Stimulated activated CD8-positive, alpha-beta memory T cell treated with anti-CD3 and anti-CD28 coated beads, Interleukin-4, amount 100 ng/mL, for 24 hours (primary cell): ENCODE measurements at places on chromosomes 11 and 22.

GRCh38 chr22:20545681-20546521 lies 38.5 kb downstream of the MED15 start:
- DNase-seq, result no peak

GRCh38 chr22:29604076-29604360 lies 585 bp downstream of the NF2 start:
- no peak for DNase-seq

- no peak for DNase-seq
Measured at GRCh38 chr22:20444325-20444724, 6.7 kb upstream of the SCARF2 start.

DNA sequence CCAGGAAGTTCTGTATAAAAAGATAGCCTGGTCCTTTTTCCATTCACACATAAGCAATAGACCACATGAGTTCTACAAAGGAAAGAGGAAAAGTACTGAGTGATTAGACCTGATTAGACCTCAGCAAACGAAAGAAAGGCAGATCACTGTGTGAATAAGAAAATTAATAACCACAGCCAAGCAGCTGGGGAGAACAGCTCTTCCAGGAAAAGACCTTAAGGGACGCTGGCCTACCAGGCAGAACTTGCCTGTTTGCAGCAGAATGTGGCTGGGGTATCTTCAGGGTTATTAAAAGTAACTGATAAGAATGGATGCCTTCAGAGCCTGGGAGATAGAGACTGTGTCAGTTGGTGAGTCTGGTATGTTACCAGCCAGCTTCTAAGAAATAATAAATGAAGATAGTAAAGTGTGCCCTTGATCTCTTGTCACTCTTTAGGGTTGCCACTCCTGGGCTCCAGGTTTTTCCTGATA lies 172.9 kb downstream of the DBX1 start:
- DNase-seq, result no peak

DNA sequence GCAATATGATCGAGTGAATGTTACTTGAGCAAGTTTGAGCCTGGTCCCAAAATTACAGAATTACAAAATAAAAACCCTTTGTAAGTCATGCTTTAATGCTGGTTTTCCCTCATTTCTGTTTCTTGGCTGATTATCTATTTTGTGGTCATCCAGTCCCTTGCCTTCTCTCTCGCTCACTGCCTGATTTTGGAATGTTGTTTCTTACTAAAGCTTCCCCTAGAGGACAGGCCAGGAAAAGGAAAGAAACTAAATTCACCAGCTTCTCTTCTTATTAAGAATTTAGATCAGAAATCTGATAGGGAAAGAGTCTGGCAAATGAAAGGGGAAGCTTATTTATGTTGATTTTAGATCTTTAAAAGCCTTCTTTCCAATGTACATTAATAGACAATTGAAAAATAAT lies 16.6 kb upstream of the BDNF start:
- no peak for DNase-seq

- no peak for DNase-seq
Measured at GRCh38 chr22:46086577-46087335, 63.6 kb upstream of the PPARA start.

GRCh38 chr11:114261791-114262190 lies 34.4 kb upstream of the NNMT start:
- DNase-seq, result no peak

DNA sequence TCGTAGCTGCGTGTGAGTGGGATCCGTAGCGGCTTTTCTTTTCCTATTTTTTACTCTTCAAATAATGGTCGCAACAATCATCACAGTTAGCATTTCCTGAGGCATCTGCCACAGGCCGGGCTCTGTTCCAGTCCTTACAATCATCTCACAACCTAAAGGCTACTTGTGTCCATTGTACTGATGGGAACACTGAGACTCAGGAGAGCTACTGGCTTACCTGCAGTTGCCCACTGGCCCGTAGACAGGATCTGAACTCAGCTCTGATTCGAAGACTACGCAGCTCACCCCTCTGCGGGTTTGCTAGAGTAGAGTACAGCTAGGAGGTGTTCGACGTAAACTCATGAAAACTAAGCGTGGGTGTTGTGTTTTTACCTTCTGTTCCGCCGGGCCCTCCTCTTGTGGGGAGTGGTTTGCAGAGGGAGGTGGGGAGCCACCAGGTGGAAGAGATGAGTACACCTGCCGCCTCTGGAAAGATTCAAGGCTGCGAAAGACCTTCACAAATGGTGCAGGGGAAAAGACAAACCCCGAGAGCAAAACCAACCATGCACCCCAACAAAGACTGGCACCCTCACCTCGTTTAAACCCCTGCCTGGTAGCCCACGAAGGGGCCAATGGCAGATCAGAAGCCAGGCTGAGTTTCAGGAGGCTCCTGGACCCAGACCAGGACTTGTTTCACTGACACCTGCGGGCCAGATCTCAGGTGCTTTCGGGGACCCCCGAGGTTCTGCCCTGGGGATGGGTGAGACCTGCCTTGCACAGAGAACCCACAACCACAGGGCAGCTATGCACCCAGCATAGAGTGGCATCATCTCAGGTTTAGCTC lies 18.3 kb upstream of the RFPL3 start:
- DNase-seq, result no peak

DNA sequence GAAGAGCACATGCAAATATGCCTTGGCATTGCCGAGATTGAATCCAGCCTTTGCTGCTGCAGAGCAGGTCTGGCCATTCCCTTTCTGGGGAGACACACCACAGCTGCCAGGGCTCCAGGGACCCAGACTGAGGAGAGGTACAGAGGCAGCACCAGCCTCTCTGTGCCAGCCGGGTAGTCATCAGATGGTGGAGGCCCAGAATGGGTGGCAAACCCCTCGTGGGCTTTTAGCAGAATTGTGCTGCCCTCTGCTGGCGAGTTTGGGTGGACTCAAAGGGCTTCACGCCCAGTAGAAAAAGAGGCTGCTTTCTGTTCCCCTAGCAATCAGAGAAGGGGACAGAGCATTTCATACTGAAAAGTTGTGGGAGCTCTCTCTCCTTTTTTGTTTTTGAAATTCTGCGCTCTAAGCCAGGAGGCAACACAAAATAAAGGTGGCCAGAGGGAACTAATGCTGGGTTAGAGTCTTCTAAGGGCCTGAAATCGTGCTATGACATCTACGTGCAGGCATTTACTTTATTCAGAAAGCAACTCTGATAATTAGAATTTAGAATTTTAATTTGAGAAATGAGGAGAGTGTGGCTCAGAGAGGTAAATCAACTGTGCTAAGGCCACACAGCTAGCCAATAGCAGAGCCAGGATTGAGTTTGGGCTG lies 158.8 kb upstream of the NAV2 start:
- DNase-seq, result peak; percentile 65

DNA sequence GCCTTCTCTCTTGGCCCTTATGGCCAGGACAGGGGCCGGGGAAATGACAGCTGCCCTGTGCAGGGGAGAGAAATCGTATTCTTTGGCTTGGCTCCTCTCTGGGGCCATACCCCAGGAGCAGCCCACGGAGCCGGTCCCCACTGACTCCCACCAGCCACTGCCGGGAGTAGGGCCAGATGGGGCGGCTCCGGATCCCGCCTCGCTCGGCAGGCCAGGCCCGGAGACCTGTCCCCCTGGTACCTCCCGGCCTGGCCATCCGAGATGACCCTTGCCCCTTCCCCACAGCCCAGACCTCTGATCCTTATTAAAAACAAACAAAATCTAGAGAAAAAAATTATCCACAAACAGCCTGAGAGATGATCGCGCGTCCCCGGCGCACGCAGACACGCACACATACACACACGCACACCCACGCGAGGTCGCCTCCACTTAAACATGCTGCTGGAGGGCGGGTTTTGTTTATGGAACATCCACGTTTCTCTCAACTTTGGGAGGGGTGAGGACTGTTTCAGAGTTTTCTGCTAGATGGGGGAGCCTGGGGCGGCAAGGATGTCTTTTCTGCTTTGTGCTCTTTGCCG lies 59.1 kb downstream of the IGLL1 start:
- no peak for DNase-seq

GRCh38 chr11:61414547-61414946 lies 15.2 kb downstream of the CPSF7 start:
- DNase-seq, result no peak

GRCh38 chr11:2211113-2211971 lies 39.7 kb upstream of the TH start:
- DNase-seq, result no peak

DNA sequence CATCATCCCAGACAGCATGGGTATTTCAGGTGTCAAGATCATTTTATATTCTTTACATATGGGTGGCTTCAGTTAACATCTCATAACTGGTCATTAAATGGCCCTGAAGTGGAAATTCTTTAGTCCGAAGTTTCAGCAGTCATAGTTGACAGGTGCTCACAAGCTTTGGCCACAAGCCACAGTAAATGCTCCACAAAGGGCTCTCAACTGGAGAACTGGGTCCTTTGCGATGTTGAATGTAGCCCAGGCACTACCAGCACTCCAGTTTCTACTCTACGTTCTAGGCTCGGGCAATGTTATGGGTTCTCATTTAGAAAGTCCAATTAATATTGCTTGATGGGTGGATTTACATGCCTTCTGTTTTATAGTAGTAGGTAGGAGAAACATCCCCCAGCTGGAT lies 206.3 kb downstream of the CWF19L2 start:
- DNase-seq, result no peak

DNA sequence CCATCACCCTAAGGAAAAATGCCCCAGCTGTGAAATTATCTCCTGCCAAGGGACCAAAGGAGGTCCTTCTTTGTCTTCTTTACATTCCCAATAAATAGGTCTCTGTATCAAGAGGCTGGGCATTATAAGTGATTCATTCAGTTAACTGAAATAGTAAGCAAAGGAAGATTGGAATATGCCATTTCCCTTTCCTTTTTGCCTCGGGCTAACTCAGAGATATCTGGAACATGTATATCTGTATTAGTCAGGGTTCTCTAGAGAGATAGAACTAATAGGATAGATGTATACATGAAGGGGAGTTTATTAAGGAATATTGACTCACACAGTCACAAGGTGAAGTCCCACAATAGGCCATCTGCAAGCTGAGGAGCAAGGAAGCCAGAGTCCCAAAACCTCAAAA lies 15.3 kb upstream of the CWF19L2 start:
- DNase-seq, result no peak

DNA sequence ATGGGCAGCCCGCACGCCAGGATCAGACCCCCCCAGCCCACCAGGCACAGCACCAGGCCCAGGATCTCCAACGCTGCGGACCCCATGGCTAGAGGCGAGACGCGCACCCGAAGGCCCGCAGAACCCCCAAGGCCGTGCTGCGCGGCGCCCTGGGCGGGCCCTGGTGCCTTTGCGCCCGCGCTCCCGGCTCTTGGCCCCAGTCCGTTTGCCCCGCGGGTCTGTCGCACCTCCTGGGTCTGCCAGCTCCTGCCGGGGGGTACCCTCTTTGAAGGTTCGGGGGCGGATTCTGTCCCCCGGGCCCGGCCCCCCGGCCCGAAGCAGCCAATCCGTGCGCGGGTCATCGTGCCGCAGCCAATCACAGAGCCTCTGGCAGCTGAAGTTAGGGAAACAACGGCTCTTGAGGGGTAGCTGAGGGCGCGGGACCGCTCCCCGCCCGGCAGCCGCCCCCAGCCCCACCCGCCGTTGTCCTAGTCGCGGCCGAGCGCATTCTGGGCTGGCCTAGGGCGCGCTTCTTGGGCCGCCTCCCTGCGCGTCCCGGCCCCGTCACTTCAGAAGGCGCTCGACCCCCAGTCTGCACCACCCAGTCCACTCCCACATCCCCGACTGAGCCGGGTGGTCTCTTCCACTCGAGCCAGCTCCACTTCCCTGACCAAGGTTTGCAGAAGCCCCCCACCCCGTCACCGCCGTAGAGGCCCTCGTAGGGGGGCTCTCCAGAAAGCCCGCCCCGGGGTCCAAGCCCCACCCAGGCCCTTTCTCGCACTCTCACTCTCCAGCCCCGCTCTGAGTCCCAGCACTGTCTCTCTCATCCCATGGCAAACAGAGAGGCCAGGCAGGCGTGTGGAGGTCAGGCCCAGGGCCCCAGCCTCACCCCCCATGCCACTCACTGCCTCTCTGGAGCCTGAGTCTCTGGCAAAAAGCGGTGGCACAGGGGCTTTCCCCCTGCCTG lies at the start of gene CLDN5:
Gene CLDN5 (minus strand): TSS at position 241 of the 946 bp plus-strand sequence. CDS start 155 bp downstream, at position 86.
- DNase-seq, result no peak

DNA sequence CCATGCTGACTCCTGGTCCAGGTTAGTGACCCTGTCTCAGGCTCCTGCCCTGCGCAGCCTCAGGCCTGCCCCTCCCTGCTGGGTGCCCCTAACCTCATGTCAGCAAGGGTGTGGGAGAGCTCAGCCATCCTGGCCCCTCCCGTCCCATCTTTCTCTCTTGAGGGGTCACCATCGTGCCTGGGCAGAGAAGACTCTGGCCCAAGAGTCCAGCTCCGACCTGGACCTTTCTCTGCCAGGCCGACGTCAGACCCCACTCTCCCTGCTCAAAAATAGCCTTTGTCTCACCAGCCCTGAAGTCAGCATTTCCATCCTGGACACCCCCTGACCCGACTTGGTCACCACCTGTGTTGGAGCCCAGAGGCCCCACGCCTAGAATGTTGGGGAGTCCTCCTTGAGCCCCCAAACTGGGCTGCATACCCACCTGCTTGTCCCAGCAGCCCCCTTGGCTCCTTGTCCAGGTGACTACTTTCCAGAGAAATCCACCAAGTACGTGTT lies 4.9 kb downstream of the SCGB1C1 start:
- DNase-seq, result no peak

DNA sequence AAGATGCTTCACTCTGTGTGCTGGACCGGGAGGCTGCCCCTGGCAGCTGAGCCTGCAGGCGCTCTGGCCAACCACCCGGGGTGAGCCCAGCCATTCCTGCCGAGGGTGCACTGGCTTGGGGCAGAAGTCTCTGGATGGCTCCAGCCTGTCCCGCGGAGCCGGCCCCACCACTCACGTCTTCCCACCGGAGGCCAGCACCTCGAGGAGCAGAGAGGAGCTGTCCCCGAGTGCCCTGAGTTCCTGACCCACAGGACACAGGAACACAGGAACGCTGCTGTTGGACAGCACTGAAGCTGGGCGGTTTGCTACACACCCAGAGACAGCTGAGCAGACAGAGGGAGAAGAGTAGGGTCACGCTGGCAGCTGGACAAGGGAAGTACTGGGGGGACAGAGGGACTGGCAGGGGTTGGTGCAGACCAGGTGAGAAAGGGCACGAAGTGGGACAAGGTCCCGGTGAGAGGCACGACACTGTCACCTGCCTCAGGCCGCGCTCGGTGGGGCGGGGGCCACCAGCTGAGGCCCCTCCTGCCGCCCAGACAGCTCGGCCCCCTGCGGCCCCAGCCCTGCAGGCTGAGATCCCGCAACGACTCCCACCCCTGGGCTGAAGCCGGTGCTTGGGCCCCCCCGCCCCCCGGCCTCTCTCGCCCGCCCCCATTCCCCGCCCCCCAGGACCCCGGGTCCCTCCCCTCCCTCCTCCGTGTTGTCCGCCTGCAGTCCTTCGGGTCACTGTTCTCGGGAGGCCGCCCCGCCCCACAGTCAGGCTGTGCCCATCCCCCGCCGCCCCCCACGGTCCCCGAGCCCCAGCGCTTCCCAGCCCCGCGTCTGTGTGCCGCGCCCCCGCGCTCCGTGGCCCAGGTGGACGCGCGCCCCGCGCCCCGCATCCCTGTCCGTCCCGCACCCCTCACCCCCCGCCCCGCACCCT lies 624 bp upstream of the B4GALNT4 start:
- no peak for DNase-seq

GRCh38 chr11:74000307-74001133 lies 8.4 kb downstream of the UCP3 start:
- DNase-seq, result no peak
